Mucosa of gallbladder (tissue), 1 donor: ENCODE measurements at places on chromosomes 6 and 20.

DNA sequence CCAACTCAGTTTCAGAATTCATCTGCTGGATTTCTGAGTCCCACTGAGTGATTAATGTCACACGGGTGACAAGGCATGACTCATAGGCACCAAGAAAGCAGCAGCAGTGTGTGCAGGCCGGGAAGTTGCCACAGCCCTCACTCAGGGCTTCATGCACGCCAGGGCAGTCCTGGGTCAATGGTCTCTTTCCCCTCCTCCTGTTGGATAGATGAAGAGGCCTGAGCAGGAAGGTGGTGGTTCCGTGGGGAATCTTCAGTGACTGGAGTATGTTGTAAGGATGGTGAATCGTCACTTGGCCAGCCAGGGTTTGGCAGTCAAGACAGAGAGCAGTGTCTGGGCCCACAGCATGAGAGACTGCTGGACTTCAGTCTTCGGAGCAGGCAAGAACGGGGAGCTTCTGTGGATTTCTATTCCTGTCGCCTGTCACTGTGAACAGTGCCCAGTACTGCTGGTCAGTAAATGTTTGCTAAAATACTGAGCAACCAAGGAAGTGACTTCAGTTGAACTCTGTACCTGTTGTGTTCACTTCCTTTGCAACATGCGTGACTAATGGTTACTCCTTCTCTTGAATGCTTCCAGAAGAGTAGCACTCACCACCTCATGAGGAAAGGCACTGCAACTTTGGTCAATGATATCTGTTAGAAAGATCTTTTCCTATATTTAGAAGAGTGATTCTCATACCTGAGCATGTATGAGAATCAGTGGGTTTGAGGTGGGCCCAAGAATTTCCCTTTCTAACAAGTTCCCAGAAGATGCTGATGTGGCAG is 62.0 kb upstream of the CD93 start:
- DNase-seq = no peak

DNA sequence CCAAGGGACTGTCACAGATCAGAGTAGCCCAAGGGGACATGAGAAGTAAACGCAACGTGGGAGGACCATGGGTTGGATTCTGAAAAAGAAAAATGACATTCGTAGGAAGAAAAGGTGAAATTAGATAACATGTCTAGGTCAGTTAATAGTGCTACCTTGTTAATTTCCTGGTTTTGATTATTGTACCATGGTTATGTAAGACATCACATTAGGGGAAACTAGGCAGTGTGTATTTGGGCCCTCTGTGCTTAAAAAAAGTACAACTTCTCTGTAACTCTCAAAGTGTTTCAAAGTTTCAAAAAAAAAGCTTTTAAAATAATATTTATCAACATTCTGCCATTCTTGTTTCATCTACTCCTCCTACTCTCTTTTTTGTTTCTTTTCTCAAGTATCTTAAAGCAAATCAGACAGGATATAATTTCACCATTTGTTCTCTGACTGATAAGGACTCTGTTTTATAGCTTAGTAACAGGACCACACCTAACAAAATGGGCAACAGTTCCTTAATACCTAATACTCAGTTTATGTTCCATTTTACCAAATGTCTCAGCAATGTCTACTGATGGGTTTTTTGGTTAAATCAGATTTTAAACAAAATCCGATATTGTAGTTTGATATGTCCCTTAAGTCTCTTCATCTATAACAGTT is 97.1 kb upstream of the PLCB4 start:
- no peak for DNase-seq

DNA sequence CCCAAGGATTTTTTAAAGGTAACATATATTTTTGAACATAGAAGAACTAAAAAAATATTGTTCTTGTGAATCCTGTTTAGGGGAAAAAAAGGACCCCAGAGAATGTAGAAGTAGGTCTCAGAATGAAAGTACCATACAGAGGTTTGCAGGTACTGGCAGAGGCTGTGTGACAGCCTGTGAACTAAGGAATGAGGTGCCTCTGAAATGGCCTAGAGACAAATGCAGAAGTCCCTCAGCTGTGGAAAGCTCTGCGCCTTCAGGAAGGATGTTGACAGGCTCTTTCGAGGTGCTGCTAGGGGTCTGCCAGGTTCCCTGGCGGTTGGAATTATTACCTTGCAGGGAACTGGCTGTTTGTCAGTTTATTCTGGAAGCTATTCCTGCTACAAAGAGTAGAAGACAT is 8.6 kb upstream of the TUBB2B start:
- DNase-seq = no peak

GRCh38 chr20:57874141-57874540 is 164.3 kb upstream of the PMEPA1 start:
- no peak for DNase-seq

- no peak for DNase-seq
Observed at GRCh38 chr6:147933224-147933623, 409.4 kb upstream of the SASH1 start.

- DNase-seq = no peak
Observed at GRCh38 chr20:38726804-38727606, 2.7 kb downstream of the SLC32A1 start.
